ENCODE measurements at places on chromosomes 7 and 10.

DNA sequence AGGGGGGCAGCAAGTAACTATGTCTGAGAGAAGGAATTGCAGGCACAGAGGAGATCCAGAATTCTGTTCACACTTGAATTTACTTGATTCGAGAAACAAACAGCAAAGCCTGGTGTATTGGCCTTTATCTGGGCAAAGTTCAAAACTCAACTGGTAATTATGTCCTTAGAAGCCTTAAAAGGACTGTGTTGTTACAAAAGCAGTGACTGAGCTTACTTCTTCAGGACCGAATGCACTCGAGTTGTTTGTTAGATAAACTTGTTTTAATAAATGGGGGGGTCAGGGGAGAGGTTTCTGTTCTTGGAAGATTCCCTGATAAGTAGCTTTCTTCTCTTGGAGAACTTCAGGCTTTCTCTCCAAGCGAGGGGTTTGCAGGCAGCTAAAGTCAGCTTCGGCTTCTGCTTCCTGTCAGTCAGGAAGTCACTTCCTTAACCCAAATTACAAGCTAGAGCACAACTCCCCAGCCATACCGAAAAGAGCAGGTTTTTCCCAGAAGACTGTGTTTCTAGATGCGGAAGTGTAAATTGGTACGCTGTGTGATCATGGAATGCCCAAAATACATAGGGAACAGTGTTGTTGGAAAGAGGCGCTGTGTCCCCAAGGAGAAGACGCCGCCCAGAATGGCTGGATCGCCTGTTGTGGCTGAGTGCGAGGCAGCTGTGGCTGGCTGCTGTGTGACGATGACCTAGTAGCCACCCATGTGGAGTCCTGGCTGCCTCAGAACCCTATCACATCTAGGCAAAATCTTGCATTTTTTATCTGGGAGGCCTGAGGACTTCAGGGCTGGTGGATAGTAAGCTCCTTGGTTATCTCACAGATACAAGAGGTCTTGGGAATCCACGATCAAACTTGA lies 110.4 kb downstream of the TCF7L2 start:
- DNase-seq: no peak

- DNase-seq: peak; percentile 94
Observed at GRCh38 chr10:17062009-17062408, 67.6 kb downstream of the CUBN start.

- DNase-seq: no peak
Observed at GRCh38 chr10:91335147-91335546, 75.0 kb upstream of the HECTD2 start.

DNA sequence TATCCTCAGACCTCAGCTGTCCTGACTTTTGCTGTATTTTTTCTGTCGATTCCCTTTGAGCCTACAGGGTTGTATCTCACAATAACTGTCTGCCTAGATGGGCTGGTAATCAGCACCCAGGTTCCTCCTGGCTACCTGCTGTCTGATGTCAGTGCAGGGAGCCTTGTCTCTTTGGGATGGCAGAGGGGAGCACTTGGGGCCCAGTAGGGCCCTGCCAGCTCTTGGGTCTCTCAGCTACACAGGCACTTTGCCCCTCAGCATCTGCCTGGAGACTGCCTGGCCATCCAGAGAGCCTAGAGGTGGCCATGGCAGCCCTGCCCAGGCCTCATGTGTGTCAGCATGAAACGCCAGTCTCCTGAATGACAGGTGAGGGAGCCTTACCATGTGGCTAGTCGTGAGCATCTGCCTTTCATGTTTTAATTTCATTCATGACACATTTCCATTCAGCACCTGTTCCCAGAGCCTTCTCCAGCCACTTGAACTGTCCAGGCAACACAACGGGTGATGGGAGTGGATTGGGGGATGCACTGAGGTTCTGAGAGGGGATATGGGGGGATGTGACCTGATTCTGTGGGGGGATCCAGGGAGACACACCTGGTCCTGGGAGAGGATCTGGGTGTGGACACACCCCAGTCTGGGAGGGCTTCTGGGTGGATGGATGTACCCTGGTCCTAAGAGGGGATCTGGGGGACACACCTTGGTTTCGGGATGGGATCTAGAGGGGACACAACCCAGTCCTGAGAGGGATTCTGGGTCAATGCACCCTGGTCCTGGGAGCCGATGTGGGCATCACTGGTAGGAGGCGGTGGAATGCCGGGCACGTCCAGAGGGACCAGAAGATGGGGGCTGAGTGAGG lies 21.9 kb downstream of the ADCY1 start:
- no peak for DNase-seq

GRCh38 chr10:131844529-131845084 lies 56.2 kb upstream of the PPP2R2D start:
- no peak for DNase-seq

GRCh38 chr10:95196046-95196445 lies 2.0 kb downstream of the ACSM6 start:
- no peak for DNase-seq

- no peak for DNase-seq
Observed at GRCh38 chr7:54183055-54183454, 359.1 kb upstream of the VSTM2A start.

DNA sequence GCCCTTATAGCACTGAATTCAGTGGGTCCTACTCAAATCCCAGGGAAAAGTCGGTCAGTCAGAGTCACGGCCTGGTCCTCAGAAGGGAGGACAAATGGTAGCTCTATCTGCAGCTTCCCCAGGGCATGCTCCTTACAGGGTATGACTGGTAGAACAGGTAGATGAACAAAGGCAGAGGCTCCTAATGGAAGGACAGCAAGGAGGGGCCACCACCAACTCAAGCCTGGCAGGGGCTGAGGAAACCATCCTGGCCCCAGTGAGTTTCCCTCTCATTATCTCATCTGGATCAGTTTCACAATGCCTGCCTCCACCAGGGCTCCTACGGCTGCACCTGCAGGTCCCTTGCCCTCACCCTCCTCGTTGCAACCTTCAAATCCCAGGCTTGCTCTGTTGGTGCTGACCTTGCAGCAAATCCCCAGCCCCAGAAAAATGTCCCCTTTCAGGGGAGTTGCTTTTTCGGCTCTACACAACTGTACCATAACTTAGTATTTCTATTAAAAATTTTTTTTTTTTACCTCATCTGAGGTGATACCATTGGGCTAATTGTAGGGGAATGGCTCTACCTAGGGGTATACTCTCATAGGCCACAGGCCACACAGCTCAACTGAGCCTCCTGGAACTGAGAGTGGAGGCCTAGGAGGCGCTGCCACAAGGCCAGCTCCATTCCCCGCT lies 2.4 kb upstream of the MYO1G start:
- DNase-seq: no peak

- DNase-seq: peak; percentile 20
Observed at GRCh38 chr10:75428434-75429158, 2.8 kb upstream of the LRMDA start.

DNA sequence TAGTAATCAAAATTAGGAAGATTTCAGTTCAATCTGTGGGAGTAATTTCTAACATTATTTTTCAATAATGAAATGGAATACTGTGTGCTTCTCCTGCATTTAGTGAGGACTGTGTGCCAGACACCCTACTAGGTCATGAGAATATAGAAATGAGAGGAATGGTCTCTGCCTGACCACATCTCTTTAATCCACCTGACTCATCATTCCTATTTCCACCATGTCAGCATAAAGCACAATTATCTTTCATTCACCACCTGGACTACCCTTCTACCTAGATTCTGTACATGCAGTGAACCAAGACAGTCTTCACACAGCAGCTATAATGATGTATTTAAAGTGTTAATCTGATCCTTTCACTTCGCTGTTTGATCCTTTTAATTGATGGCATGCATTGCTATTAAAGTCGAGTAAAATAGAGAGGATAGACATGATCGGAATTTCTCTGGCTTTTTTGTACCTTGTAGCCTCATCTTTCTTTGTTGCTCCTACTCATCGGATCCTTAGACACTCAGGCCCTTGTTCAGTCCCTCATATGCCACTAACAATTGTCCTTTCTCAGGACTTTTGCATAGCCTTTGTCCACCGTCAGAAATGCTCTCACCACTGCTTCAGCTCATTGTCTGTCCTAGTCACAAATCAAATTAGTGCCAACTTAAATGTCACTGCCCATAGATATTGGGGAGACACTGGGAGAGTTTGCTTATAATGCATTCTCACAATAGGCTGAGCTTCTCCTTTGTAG lies 1037.1 kb downstream of the REEP3 start:
- DNase-seq: no peak

DNA sequence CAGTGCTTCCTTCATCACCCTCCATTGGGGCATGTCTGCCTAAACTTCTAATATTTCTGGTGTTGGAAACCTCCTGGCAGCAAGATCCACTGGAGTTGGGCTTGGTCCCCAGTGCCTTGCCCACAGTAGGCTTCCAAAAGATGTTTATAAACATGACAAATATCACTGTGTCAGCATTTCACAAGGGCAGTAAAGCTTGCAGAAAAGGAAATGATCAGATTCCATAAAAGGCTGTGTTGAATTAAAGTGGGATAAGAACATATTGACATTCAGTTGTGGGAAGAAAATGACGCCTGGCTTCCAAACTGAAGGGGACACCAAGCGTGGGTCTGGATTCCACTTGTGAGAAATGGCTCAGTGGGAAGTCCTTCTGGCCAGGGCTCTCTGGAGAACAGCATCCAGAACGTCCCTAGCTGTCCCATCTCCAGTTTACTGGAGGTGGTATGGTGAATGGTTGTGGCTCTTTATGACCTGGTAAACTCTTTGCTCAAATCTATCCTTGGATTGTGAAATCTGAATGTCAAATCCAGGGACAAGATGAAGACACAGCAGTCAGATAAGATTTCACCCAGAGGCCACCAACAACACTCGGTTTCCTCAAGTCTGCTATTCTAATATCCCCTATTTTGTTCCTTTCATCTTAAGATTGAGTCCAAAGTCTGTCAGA lies 287.2 kb downstream of the TNS3 start:
- no peak for DNase-seq

DNA sequence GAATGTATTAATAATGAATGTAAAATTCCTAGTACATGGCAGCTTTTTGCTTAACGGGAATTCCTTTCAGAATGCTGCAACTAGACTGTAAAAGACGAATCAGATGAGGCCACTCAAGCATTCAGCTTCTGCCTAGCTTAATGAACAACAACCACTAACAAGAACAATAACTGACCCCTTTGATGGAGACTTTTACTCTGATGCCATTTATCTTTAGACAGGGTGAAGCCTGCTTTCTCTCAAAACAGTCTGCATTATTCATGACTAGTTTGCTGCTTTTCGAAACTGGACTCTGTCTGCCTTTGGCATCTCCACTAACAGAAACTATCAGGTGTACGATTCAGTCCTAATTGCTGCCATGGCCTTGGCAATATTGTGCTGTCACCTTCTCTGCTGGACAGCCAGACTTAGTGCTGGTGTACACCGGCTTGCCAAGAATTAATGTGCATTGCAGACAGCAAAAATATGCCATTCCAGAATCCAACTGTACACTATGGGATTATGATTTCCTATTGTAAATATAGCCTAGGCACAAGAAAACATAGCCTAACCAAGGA lies 295.5 kb upstream of the CDC14C start:
- DNase-seq: no peak

DNA sequence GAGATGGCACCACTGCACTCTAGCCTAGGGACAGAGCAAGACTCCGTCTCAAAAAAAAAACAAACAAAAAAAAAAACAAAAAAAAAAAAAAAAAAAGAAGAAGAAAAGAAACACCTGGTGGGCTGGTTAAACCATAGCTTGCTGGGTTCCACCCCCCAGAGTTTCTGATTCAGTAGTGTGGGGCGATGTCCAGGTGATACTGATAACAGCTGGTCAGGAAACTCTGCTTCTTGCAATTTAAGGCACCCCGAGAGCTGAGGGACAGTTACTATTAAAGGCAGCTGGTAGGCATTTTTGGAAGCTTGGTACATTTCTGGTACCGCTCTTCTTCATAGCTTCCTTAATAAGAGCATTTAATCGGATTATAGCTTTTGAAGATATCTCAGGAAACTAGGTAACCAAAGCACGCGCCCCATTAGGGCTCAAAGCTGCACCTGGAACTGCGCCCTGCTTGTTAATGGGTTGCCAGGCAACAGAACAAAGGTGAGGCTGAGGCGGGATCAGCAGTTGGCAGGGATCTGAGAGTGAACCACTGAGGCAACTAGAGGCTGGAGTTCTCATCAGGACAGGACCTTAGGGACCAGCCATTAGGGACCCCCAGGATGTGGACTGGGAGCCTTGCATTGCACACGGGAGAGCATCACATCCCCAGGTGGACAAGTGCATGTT lies 6.5 kb upstream of the SDK1 start:
- no peak for DNase-seq

DNA sequence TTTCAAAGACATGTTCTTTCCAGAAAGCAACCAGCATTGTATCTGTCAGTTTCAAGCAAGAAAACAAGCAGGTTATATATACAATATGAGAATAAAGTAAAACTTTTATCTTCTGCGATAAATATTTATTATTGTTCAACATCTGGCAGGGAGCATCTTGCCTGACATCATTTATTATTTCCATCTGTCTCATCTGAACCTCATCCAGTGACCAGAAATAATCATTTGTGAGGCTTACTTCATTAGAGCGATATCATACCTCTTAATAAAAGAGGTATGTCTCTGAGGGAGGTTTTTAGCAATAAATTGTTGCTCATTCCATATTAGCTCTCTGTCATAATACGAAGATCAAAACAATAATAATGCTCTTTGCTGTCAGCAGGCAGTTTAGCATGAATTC lies 226.1 kb downstream of the CDC14C start:
- DNase-seq: no peak

- DNase-seq: no peak
Observed at GRCh38 chr10:75746356-75746755, 314.9 kb downstream of the LRMDA start.

DNA sequence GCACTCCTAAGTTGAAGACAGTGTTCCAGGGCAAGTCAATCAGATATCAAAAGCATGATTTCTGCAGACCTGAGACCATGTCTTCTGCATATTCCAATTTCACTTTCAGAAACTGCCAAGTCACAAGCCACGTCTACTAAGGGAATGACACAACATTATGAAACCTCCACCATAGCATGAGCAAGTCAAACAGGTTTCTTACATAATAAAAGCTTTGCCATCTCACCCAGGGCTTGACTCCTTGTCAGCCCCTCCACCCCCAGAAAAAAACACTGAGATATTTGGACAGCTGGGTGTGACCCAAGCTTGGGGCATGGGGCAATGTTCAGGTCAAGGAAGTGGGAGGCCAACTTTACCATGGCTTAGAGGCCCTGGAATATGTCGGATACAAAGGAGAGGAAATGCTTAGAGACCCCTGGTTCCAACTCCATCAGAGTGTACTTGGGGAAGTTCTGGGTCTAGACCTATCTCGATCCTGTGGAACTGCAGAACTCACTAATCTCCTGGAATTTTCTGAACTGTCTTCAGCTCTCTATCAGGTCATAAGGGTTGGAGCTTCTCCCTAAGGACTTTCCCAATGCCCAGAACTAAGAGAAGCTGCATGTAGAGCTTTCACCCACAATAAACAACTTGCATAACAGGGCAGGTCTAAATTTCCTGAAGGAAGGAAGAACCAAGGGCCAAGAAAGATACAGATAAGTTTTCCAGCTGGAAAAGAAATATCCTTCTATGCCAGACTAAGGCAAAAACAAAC lies 80.6 kb upstream of the NAMPT start:
- DNase-seq: no peak

GRCh38 chr10:18334116-18334867 lies 194.1 kb downstream of the CACNB2 start:
- peak; percentile 4 for DNase-seq

- DNase-seq: no peak
Observed at GRCh38 chr7:108308903-108309302, 147.3 kb downstream of the NRCAM start.

GRCh38 chr10:35564341-35564968 lies 40.7 kb upstream of the GJD4 start:
- no peak for DNase-seq

Data from A172 (cell line).